ENCODE measurements at places on chromosomes 11 and 22. TPM values are rescaled to one million over a fixed set of nuclear protein-coding genes. Genes with fewer than 3 reads are reported as not detected.

DNA sequence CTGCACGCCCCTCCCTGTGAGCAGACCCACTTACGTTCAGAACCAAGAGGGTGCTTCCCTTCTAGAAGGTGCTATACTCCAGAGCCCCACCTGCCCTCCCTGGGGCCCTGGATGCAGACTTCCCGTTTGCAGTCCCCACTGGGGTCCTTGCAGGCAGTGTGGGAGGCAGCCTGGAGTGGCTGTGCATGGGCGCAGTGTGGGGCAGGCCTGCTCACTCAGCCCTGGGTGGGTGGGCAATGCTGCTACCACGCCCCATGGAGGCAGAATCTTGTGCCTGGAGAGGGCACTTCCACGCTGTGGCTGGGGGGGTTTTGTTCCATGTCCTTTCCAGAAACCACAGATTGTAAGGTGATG is 116.2 kb downstream of the KCNQ1OT1 start:
- H3K36me3 ChIP-seq, result no peaks in the 10 kb centered on the region
- no peaks in the 10 kb centered on the region for H3K27me3 ChIP-seq
- no peak overlapping the region for H3K27ac ChIP-seq
- no peak overlapping the region for H3K4me3 ChIP-seq
- no peak for DNase-seq
- peaks cover 3% of the 10 kb centered on the region for H3K4me1 ChIP-seq

DNA sequence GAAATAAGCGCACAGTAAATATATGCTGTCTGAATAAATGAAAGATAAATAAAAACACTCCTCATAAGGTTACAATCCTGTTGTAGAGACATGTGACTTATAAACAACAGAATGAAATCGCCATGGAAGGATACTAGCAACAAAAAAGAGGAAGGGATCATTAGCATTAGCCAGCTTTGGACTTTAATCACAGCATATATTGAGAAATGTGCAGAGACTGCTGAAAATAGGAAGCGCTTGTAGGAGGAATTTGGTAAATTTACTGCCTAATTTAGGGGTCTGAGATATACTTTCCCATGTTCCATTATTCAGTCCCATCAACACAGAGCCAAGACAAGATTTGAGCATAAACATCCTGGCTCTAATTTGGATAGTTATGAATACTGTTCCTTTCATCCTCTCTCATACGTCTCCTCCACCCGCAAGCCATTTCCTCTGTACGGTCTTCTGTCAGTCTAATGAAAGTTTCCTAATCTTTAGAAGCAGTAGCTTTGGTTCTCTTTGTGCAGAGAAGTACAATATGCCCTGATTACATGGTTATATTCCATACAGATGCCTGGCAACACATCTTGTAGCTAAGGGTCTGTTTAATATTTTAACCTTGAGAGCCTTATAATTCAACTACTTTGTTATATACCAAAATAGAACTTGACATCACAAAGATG is 37.1 kb upstream of the AKIP1 start:
- peaks cover 41% of the 10 kb centered on the region for H3K4me1 ChIP-seq
- H3K36me3 ChIP-seq, result no peaks in the 10 kb centered on the region
- H3K4me3 ChIP-seq, result no peak overlapping the region
- no peak overlapping the region for H3K27ac ChIP-seq
- no peaks in the 10 kb centered on the region for H3K27me3 ChIP-seq

- H3K27me3 ChIP-seq, result no peaks in the 10 kb centered on the region
- no peak overlapping the region for H3K27ac ChIP-seq
- no peak for DNase-seq
- no peaks in the 10 kb centered on the region for H3K4me1 ChIP-seq
- no peak overlapping the region for H3K4me3 ChIP-seq
Measured at GRCh38 chr11:102582140-102582539, 43.0 kb downstream of the MMP20 start.

GRCh38 chr11:45622861-45623260 is 42.6 kb downstream of the CHST1 start:
- H3K27me3 ChIP-seq, result no peaks in the 10 kb centered on the region
- no peak overlapping the region for H3K27ac ChIP-seq
- H3K4me3 ChIP-seq, result no peak overlapping the region
- DNase-seq, result no peak
- no peaks in the 10 kb centered on the region for H3K4me1 ChIP-seq
- H3K36me3 ChIP-seq, result no peaks in the 10 kb centered on the region

DNA sequence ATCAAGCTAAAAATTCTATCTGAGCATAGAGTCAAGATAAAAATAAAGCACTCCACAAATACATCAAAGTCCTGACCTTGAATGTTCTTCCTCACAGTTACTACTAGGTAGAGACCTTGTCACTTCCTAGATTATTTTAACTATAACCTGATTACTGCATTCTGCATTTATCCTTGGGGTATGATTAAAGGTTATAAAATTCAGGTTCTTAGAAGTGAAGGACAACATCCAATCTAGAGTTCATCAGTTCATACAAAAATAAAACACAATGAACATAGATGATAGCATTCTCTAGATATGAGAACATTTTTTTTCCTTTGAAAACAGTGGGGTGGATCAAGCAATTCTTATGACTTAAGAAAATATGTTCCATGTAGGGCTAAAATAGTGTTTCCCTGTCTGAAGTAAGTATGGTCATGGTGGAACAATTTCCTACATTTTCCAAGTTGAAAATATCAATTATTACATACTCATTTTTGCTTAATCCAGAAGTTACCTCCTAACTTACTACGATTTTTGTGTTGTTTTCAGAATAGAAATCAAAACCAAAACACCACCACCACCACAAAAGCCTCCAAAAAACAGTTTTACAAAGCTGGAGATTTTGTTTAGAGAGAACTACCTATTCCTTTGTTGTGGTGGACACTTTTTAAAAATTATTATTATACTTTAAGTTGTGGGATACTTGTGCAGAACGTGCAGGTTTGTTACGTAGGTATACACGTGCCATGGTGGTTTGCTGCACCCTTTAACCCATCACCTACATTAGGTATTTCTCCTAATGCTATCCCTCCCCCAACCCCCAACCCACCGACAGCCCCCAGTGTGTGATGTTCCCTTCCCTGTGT is 112.0 kb upstream of the DDI1 start:
- H3K27me3 ChIP-seq, result no peaks in the 10 kb centered on the region
- H3K4me3 ChIP-seq, result no peak overlapping the region
- DNase-seq, result no peak
- no peak overlapping the region for H3K27ac ChIP-seq
- H3K4me1 ChIP-seq, result peaks cover 11% of the 10 kb centered on the region

GRCh38 chr11:77806993-77807392 is 13.5 kb downstream of the RSF1 start:
- H3K27ac ChIP-seq, result no peak overlapping the region
- no peaks in the 10 kb centered on the region for H3K27me3 ChIP-seq
- DNase-seq, result no peak
- H3K4me1 ChIP-seq, result peaks cover 12% of the 10 kb centered on the region
- peaks cover 31% of the 10 kb centered on the region for H3K36me3 ChIP-seq
- no peak overlapping the region for H3K4me3 ChIP-seq

- no peak overlapping the region for H3K27ac ChIP-seq
- no peak overlapping the region for H3K4me3 ChIP-seq
- no peaks in the 10 kb centered on the region for H3K27me3 ChIP-seq
- H3K4me1 ChIP-seq, result no peaks in the 10 kb centered on the region
- no peak for DNase-seq
Measured at GRCh38 chr11:113839842-113840241, 35.5 kb downstream of the USP28 start.

- no peak for DNase-seq
- no peaks in the 10 kb centered on the region for H3K4me1 ChIP-seq
- no peak overlapping the region for H3K4me3 ChIP-seq
- H3K27ac ChIP-seq, result no peak overlapping the region
Measured at GRCh38 chr11:27672836-27673464, 27.3 kb downstream of the BDNF start.

DNA sequence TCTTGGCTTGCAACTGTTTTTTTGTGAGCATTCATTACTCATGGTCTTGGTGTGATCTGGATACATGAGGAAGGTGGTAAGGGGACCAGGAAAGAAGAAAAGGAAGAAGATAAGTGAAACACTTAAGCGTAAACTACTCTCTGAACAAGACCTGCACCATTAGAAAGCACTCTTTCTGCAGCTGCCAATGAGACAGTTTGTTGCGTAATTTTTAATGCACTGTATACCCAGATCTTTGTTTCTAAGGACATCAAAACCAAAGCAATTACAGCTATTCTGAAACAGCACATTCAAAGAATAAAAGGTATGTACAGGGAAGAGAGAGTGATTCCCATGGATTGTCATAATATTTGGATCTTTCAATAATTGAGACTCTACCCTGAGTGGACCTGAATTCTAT is 147.4 kb downstream of the BLID start:
- H3K27me3 ChIP-seq, result no peaks in the 10 kb centered on the region
- H3K36me3 ChIP-seq, result no peaks in the 10 kb centered on the region
- H3K27ac ChIP-seq, result no peak overlapping the region
- H3K4me3 ChIP-seq, result no peak overlapping the region
- DNase-seq, result no peak

DNA sequence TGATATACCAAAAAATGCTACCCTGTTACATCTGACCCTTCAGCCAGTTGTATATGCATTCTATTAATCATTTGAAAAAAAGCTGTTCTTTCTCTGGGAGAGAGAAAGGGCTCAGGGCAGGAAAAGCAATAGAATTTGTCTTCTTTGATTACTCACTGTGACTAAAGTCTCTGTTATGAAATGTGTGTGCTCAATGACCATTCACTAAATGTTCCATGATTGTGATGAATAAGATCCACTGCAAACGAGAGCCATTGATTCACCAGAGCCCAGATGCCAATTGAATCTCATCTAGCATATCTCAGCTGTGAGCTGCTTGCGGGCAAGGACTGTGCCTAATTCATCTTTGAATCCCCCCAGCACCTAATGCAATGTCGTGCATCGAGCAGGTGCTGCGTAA is 184.3 kb downstream of the OPCML start:
- no peaks in the 10 kb centered on the region for H3K4me1 ChIP-seq
- DNase-seq, result no peak
- peaks cover 7% of the 10 kb centered on the region for H3K27me3 ChIP-seq

MMP3 gene
- total RNA-seq, result not detected

SPTBN2 gene
- total RNA-seq, result 2.3 TPM

KCNJ4 gene
- 71.9 TPM for total RNA-seq

BIRC3 gene
- 6.5 TPM for total RNA-seq

NAALADL1 gene
- total RNA-seq, result 4.6 TPM

TYR gene
- not detected for total RNA-seq

Data from heart right ventricle (tissue), 16 donors.